ENCODE measurements at places on chromosomes 3 and 15.

GRCh38 chr15:77013776-77014131 is 18.8 kb downstream of the PSTPIP1 start:
- peak; percentile 84 for DNase-seq

DNA sequence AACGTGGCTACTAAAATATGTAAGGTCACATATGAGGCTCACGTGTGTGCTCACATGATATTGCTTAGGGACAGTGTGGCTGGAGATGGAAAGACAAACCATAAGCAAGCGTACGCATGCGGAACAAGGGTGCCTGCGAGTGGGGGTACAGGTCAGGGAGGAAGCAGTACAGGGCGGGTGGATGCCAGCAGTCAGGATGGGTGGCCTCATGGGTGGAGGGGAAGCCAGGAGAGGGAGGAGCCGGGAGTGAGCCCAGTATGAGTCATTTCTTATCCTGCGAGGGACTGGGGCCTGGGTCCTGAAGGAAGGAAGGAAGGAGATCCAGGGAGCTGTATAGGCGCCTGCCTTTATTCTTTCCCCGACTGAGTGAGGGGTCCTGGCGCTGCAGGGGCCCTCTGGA is 42.0 kb upstream of the CGNL1 start:
- DNase-seq: no peak

GRCh38 chr15:100940767-100941379 is 21.7 kb downstream of the LRRK1 start:
- no peak for DNase-seq

- no peak for DNase-seq
Observed at GRCh38 chr15:27889258-27889657, 209.9 kb downstream of the OCA2 start.

- DNase-seq: no peak
Observed at GRCh38 chr3:197846491-197846890, 55.4 kb downstream of the LRCH3 start.

DNA sequence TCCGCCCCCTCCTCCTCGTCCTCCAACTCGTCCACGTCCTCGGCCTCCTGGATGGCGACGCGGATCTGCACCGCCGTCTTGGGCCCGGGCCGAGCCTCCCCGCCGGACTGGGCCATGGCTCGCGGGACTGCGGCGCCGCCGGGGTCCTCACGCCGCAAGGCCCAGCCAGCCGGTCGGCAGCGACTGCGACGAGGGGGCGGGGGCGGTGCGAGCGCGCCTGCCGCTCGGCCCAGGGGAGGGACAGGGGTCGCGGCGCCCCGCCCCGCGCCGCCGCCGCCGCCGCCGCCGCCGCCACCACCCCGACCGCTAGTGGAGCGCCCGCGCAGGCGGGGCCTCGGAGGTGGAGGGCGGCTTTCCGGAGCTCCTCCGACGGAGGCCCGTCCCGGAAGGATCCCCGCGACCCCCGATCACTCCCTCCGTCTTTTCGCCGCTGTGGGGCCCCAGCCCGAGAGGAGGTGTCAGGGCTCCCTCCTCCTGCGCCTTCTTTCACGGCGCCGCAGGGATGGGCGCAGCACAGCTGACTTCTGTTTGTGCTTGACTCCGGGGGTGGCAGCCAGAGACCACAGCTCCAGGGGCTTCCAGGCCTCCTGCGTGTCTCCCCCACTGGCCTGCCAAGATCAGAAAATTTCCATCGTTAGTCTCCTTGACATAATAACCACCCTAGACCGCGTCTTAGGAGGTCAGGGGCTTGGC is at the start of gene LARP6:
Gene LARP6 (minus strand): TSS at position 185 of the 693 bp plus-strand sequence. CDS start 69 bp downstream, at position 116.
- DNase-seq: no peak

- peak; percentile 16 for DNase-seq
Observed at GRCh38 chr3:73502609-73503583, 121.8 kb downstream of the PDZRN3 start.

DNA sequence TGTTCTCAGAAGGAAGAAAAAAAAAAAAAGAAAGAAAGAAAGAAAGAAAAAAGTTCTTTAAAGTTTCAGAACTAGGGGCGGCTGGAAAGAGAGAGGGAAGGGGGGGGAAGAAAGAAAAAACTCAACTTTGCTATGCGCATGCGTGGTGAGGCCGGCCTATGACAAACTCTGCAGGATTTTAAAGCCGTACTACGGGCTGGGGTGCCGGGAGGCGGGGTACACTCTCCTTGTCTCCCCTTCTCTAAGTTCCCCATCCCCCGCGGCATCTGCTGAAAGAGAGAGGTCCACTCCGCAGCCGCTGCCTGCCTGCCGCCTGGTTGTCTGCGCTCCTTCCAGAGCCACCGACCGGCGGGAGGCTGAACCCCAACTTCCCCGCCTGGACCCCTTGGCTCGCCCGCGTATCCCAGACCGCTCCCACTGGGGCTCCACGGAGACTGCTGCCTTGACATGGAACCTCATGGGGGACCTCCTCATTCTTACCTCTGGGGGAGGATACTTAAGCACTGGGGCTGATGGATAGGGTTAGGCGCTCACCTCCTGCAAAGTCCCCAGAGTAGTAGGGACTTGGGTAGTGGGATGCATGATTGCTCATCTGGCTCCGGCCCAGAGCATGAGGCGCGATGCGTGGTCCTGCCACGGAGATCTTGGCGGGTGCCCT is 1.4 kb upstream of the WNT5A start:
- DNase-seq: no peak

DNA sequence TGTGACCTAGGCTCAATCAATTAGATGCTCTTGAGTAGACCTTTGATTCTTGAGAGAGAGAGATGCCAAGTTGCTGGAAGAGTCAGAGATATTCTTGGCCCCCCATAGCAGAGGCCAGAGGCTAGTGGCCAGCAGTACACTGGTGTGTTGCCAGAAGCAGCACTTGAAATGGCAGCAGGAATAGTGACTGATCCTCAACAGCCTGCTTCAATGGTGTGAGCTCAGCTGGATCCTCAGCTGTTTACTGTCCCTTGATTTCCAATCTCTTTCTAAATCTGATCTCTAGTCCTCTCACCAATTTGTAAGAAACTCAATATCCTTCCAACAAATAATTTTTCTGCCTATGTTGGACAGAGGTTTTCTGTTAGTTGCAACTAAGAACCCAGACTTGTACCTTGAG is 170.3 kb upstream of the CCDC54 start:
- DNase-seq: no peak

DNA sequence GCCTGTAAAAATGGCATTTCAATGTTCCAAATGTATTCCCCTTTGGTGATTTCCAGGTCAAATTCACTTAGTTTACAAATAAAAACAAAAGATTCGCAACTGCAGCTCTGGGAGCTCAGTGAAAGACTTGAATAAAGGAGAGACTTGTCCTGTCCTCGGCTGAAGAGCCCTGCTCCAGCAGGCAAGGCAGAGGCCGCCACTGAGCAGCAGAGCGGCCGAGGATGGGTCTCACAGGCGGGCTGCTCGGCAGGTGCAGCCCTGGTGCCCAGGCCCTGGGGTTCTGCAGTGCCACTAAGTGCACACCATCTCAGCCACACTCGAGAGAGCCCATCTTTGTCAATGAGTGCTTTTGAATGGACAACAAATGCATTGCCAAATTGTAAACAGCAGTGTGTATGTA is 856.2 kb downstream of the AGBL1 start:
- no peak for DNase-seq

DNA sequence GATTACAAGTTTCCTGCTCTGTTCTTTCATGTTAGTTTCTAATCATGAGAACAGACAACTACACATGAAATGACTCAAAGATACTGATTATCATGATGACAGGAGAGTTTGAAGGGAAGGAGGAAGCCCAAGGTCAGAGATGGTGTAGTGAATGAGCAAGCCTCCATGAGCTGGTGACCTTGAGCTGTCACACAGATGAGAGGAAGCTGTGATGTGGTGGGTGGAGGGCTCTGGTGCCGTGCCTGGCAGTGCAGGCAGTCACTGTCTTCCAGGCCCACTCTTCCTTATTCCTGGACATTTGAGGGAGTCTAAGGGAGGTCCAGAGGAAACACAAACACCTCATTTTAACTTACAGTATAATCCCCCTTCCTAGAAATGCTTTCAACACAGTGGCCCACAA is 133.4 kb upstream of the ROPN1 start:
- no peak for DNase-seq

DNA sequence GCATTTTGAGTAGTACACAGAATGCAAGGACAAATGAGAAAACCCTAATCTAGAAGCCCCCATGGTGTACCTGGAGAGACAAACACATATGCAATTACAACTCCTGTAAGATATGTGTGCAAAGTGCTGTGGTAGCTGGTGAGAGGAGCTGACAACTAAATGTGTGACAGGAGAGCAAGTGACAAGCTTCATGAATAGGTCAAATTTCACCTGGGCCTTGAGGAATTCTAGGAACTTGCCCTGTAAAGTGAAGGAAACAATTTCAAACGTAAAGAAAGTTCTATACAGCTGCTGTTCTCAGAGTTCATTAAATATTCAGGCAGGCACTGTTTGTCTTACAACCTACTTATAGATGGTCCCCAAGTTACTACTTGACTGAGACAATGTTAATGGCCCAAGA is 437.0 kb downstream of the TUSC7 start:
- DNase-seq: no peak

DNA sequence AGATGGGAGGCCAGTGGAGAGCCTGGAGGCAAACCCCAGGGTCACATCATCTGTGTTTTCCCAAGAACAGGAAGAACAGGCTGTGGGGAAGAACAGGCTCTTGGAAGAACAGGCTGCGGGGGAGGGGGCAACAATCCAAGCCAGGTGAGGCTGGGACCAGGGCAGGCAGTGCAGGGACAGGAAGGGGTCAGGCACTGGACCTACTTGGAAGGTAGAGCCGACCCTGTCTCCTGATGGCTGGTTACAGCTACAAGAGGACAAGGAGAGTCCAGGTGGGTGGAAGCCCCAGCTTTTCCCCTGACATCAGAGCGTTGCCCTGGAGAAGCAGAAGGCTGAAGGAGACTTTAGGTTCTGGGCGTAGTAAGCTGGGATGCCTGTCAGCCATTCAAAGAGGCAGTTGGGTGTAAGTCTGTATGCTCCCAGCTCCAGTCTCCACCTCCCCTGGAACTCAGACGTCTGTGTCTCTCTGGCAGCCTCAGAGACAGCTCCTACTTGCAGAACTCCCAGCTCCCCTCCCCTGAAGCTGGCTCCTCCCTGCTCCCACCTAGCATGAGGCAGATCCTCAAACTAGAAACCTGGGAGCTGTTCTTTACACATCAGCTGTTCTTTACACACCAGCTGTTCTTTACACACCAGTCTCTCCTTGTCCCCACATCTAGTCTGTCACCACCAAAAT is 130.9 kb downstream of the DNAJB8 start:
- DNase-seq: no peak

GRCh38 chr15:66833371-66833770 is 131.3 kb downstream of the SMAD6 start:
- DNase-seq: no peak

- no peak for DNase-seq
Observed at GRCh38 chr3:141853081-141853601, 23.3 kb upstream of the ATP1B3 start.

GRCh38 chr15:74168711-74169126 is 4.8 kb upstream of the ISLR start:
- DNase-seq: no peak

DNA sequence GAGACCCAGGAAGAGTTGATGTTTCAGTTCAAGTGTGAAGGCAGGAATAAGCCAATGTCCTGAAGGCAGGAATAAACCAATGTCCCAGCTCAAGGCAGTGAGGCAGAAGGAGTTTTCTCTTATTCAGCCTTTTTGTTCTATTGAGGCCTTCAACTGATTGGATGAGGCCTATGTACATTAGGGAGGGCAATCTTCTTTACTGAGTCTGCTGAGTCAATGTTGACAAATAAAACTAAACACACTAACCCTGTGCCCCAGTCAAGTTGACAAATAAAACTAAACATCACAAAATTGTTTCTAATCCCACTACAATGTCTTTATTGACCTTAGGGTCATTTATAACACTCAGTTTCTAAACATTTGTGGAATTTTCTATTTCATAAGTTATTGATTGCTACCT is 100.0 kb downstream of the CACNA2D3 start:
- DNase-seq: no peak

- no peak for DNase-seq
Observed at GRCh38 chr15:91866971-91867372, 13.5 kb downstream of the SLCO3A1 start.

DNA sequence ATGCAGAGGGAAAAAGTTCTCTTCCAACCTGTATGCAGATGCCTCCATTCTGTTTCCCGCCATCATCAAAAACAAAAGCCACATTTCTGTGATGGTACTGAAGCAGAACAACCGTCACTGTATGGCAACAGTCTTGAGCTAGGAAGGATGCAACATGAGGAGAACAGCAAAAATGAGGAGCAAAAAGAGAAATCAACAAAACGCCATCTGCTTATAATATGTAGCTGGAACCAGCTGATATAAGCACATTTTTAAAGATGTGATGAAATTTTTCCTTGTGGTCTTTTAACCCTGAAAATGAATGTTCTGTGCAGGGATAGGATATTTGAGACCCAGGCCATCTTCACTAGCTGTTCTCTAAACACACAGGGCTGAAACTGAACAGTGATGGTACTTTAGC is 287.0 kb downstream of the ZIC4 start:
- no peak for DNase-seq

DNA sequence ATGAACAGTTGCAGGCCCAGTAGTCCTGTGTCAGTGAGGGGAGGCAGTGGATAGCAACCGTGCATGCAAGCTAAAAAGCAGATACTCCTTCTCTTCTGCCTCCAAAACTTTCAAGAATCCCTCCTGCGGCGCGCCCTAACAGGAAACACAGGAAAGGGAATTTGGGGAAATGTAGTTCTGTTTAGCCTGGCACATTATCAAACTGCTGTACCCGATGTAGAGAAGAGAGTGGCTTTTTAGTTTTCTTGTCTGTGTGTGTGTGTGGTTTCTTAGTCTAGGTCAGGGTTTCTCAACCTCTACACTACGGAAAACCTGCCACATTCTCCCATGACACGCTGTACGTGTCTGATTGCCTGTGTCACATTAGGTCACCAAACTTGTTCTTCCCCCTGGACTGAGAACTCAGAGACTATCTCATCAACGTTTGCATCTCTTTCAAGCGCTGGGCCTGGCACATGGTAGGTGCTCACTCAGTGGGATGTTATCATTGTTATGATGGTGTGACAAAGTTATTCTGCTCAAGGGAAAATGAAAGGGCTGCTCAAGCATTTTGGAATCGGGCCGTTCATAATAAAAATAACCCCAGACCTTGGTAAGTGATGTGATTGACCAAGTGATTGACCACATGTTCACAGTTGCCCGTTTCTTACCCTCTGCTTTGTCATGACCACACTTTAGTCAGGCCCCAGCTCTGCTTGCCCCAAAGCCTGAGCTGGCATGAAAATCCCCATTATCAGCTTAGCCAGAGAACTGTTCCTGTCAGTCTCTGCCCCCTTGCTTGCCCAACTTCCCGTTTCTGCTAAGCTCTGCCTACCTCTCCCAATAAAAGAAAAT is 33.2 kb downstream of the TM4SF4 start:
- no peak for DNase-seq

- DNase-seq: no peak
Observed at GRCh38 chr3:62131620-62132019, 241.7 kb downstream of the FEZF2 start.

GRCh38 chr15:57505056-57505715 is 86.5 kb upstream of the MYZAP start:
- no peak for DNase-seq

Data from CD4-positive, alpha-beta T cell (primary cell).